ENCODE measurements at places on chromosomes 5 and 9. TPM values are rescaled to one million over a fixed set of nuclear protein-coding genes. Genes with fewer than 3 reads are reported as not detected.

Gene TAF1L
- total RNA-seq: not detected

Gene CCNI2
- under 0.01 TPM for total RNA-seq

Gene ENTPD2
- total RNA-seq: not detected

Gene LURAP1L
- 49.0 TPM for total RNA-seq

Gene FAXDC2
- total RNA-seq: 4.2 TPM

Gene SCGB3A2
- total RNA-seq: not detected

Gene DDX46
- total RNA-seq: 26.1 TPM

Data from fibroblast of villous mesenchyme (primary cell).